GM19239 (cell line): ENCODE measurements at places on chromosomes 2 and 18.

DNA sequence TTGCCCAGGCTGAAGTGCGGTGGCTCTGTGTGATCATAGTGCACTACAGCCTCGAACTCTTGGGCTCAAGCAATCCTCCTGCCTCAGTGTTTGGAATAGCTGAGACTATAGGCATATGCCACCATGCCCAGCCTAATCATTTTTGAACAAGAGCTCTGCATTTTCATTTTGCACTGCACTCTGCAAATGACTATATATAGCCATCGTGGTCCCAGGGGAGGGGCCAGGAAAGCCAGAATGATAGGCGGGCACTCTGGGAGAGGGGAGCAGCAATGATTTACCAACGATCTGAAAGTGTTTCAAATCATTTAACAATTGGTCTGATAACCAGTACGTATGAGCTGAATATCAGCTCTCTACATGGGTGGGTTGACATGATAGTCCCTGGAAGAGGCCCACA, 22.3 kb upstream of the ST3GAL5 start:
- DNase-seq = no peak

GRCh38 chr2:49827366-49827765, 673.1 kb upstream of the FSHR start:
- no peak for DNase-seq

GRCh38 chr18:49845629-49846360, 32.5 kb upstream of the ACAA2 start:
- DNase-seq = no peak

DNA sequence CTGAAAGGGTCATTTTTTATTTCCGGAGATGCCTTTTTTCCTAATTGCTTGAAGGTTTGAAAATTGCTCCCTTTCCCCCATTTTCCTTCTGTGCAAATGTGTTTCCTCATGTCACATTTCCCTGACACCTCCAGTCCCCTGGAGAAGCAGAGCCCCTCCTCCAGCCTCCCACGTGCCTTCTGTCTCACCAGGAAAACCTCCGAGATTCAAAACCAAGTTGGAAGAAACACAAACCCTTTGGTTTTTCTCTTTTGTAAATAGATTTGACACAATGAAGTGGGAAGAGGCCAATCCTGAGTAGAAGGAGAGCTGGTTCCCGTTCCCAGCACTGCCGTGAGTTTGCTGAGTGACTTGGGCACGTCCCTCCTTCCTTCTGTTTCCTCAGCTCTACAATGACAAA, 125.4 kb upstream of the MYCN start:
- no peak for DNase-seq

- DNase-seq = no peak
Observed at GRCh38 chr2:176534798-176535466, 265.7 kb downstream of the MTX2 start.

GRCh38 chr2:55114597-55114996, 64.3 kb upstream of the RTN4 start:
- no peak for DNase-seq

DNA sequence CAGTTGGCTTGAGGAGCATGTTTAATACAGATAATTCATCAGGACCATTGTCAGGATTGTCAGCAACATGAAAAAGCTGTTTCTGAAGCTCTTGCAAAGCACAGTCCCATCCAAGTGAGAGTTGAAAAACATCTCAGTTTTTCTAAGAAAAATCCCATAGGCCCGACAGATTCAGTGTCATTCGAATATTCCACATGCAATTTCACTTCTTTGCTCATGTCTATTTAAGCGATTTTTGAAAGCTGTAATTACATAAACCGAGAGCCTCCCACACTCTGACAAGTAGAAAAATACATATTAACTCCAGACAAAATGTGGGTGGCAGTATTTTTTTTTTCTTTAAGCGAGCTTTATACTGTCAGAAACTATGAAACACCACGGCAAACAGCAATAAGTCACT, 134.7 kb upstream of the GALNT5 start:
- DNase-seq = no peak

GRCh38 chr2:240205348-240205747, 64.9 kb upstream of the OTOS start:
- no peak for DNase-seq

GRCh38 chr2:113973810-113974209, 83.9 kb downstream of the ACTR3 start:
- no peak for DNase-seq

DNA sequence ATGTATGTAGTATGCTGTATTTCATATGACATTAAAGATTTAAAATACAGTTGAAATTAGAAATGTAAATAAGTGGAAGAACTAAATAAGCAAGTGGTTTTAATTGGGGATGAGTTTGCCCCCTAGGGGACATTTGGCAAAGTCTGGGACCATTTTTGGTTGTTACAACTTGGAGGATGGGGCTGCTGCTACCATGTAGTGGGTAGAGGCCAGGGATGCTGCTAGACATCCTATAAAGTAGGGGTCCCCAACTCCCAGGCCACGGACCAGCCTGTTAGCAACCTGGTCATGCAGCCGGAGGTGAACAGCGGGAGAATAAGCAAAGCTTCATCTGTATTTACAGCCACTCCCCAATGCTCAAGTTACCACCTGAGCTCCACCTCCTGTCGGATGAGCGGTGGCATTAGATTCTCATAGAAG, 27.9 kb upstream of the ASNSD1 start:
- DNase-seq = no peak

GRCh38 chr2:111116011-111116746, 4.5 kb upstream of the BCL2L11 start:
- no peak for DNase-seq

DNA sequence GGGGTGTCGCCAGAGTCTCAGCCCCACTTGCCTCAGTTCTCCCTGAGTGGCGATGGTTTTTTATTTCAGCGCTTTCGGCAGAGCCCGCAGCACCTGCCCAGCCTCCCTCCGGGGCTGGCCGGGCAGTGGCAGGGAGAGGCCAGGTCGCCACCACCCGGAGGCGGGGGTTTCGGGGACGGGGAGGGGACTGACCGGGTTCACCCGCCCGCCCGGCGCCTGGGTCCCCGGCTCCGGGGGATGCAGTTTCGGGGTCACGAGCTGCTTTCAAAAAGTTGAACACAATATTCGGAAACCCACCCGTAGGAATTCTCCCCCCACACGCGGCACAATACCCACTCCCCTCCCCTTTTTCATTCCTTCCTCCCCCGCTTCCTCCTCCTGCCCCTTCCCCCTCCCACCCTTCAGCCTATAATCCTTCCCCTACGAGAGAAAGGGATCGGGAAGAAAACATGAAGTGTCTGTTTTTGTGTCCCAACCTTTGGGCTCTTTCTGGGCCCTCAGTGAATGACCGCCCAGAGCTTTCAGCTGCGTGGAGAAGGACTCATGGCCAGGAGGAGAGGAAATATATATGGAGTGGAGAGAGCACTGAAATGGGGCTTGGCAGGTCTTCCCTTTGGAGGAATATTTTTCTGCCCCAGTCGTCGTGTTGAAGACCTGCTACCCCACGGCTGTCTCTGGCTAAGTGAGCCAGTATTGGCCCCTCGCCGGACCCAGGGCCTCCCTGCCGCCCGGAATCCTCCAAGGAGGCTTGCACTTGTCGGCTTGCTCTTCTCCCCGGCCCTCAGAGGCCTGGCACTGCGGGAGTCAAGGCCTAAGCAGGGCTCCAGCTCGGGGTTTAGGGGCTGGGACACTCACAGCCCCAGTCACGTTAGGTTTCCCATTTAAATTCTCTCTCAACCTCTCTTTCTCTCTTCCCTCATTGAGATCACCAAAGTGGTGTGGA, 2.1 kb upstream of the SIX3 start:
- DNase-seq = no peak
